ENCODE measurements at places on chromosomes 6 and 20.

DNA sequence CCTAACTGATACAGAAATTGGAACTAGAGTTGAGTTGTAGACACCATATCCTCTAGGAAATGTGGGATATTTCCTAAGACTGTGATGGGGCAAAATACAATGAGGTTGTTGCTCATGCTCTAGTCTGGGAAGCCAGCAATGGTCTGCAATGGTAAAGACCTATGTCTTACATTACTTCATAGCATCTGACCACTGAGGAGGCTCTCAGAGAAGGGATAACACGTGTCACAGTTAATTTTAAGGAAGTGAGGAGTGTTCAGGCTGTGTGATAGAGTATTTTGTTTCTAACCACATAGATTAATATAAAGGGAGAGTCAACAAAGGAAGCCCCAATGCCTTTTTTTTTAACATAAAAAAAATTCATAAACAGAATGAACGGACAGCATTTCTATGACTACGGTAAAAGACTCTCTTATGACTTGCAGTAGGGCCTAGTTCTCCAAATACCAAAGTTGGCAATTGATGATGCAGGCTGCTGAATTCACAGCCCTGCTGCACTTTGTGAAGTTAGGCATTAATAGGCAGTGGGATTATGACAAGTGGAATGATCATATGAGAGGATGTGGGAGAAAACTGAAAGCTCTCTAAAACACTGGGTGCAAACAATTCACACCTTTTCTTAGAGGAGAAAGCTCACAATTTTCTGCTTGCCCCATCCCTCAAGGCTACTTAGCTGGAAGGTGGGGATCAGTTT lies 13.7 kb downstream of the KCNS1 start:
- peak; percentile 65 for DNase-seq

DNA sequence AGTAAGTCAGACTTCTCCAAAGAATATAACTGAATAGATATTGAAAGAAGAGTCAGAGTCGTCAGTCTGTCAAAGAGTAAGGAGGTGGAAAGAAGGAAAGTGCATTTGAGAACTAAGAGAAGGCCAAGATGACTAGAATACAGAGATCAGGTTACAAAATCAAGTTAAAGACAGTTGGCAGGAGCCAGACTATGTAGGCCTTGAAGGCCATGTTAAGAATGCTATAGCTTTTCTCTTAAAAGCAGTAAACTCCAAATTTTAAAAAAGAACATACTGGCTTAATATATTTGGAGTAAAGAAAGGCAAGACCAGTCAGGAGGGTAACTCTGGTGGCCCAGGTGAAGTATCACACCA lies 68.8 kb downstream of the IBTK start:
- DNase-seq: no peak

GRCh38 chr20:17666481-17666880 lies 15.6 kb downstream of the RRBP1 start:
- no peak for DNase-seq

- peak; percentile 1 for DNase-seq
Measured at GRCh38 chr6:84033523-84034451, at the start of gene MRAP2. Gene MRAP2, plus strand, starts transcription at chr6:84033772. Its CDS starts 21,547 bp downstream, at chr6:84055319.

DNA sequence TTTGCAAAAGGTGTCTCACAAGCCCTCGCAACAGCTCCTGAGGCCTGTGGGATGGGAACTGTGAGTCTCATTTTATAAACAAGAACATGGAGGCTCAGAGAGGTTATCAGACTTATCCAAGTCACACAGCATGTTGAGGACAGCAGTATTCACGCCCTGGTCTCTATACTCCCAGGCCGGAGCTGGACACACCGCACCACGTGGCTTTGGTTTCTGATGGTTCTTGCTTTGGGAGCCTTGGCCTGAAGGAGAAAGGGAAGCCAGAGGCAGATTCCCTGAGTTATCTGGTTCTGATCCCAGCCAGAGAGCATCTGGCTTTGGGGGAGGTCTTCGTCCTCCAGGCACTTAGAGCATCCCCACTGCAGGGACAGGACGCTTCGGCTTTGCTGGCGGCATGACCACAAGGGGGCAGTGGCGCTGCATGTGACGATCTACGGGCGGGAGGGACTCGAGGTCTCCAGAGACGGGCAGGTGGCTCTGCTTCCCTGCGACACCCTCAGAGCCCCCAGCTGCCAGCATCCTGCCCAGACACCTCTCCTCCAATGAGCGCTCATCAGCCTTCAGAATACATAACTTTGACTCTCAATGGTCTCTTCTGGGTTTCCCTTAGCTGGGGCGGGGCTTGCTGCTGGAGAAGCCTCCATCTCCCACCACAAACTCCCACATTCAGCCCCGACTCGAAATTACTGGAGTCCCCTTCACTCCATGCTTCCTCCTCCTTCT lies 51.4 kb upstream of the SAYSD1 start:
- DNase-seq: peak; percentile 88

DNA sequence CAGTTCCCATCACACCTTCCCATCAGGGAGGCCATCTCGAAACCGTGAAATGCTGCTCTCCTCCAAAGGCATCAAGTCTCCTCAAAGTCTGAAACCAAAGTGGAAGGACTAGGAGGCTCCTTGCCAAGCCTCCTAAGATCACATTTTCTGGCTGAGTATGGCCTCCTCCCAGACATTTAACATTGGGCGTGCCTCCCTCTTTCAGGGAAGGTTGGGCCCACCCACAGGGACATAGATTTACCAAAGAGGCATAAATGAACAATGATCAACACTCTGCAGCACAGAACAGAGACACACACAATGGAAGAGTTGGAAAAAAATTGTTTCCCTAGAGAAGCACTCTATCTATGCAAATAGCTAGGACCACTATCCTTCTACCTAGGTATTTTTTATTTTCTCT lies 381.8 kb downstream of the MAFB start:
- no peak for DNase-seq

DNA sequence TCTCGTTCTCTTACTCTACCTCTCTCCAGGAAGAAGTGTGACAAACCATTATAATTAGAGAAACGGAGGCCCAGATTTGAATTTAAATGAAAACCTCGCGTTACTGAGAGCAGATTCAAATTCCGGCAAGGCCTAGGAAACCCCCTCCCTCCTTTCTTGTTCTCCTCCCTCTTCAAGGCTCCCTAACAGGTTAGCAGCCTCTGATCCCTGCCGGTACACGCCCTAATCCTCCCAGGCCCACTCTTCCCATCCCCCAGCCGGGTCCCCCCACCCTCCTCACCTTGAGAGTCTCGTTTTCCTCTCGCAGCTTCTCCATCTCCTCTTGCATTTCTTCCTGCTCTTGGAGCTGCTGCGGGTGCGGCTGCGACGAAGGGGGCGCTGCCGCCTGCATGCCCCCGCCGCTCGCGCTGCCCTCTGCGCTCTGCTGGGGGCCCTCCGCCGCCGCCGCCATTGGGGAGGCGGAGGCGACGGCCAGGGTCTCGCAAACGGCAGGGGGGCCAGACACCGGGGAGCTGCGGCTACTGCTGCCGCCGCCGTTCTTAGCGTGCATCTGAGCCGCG lies 3.8 kb downstream of the MTCL3 start:
- DNase-seq: no peak

GRCh38 chr6:90569223-90569622 lies 17.6 kb downstream of the MAP3K7 start:
- no peak for DNase-seq

GRCh38 chr20:34747479-34747878 lies 43.3 kb downstream of the TP53INP2 start:
- no peak for DNase-seq

- no peak for DNase-seq
Measured at GRCh38 chr6:9224539-9224938, 789.2 kb upstream of the SLC35B3 start.

- DNase-seq: no peak
Measured at GRCh38 chr20:41006126-41006935, 22.3 kb upstream of the TOP1 start.

GRCh38 chr6:91045161-91045560 lies 458.3 kb upstream of the MAP3K7 start:
- no peak for DNase-seq

- DNase-seq: peak; percentile 37
Measured at GRCh38 chr20:32524829-32525501, 60.2 kb downstream of the NOL4L start.

GRCh38 chr6:69181964-69182363 lies 546.9 kb downstream of the ADGRB3 start:
- no peak for DNase-seq

DNA sequence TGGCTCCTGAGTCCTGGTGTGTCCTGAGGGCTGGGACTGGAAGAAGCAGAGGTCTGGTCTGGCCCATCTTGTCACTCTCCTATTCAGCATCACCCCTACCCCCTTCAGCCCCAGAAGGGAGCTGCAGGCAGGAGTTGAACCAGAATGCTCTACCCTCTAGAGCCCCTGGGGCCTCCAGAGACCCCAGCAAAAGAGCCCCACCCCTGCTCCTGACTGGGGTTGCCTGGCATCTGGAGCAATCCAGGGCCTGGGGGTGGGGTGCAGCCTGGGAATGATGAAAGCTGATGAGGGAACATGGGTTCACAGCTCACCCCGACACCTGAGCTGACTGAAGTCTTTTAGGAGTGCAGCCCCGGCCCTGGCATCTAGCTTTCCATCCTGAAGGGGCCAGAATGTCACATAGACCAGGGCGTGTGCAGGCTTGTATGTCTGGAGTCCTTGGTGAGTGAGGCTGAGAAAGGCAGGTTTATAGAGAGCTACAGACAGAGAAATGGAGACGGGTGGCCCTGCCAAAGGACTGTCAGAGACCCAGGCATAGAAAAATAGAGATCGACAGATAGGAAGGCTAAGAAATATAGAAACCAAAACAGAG lies 12.2 kb downstream of the FGD2 start:
- no peak for DNase-seq

GRCh38 chr20:6007529-6008103 lies 46.2 kb downstream of the LRRN4 start:
- no peak for DNase-seq

DNA sequence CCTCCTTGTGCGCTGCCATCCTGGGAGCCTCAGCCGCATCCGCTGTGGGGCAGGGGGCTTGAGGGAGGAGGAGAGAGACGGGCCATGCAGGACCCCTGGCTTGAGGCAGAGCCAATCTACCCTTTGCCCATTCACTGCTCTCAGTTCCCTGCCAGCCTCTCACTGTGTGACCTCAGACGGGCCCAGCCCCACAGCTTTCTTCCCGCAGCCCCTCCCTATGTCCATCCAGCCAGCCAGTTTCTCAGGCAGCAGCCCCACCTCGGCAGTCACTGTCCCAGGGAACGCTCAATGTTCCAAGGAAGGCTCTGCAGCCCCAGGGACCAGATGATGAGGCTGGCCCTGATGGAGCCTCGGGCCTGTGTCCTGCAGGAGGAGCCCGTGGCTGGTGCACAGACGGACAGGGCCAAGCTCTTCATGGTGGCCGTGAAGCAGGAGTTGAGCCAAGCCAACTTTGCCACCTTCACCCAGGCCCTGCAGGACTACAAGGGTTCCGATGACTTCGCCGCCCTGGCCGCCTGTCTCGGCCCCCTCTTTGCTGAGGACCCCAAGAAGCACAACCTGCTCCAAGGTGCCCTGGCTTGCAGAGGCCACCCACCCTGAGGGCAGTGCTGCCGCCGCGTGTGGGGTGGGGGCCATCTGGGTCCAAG lies 3.9 kb upstream of the TNFRSF6B start:
- no peak for DNase-seq

GRCh38 chr6:31639449-31639861 lies 13.0 kb downstream of the BAG6 start:
- no peak for DNase-seq

DNA sequence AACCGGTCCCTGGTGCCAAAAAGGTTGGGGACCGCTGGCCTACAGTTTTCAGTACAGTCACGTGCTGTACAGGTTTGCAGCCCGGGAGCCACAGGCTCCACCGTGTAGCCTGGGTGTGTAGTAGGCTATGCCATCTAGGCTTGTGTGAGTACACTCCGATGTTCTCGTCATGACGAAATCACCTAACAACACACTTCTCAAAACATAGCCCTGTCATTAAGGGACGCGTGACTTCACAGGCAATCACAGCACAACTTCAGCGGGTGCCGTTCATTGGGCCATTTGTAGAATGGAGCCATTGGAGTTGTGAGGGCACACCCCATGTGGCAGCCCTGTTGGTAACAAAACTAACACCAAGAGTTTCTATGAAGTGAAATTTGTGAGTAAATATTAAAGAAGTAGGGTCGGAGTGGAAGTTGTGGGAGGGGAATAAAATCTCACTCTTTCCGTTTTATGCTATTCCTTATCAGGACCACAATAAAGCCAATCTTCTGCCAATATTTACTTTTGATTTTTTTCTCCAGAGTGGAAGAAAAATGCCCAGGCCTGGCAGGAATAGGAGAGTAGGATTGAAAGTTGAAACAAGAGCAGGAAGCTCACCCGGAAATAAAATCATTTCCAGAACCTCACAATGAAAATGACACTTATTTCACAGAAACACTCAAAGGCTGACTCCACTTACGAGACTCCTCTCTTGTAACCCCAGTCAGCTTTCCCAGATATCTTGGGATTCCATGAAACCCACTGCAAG lies 63.7 kb upstream of the PTPN1 start:
- DNase-seq: peak; percentile 73

GRCh38 chr6:5085648-5086293 lies 630 bp downstream of the PPP1R3G start:
- peak; percentile 21 for DNase-seq

DNA sequence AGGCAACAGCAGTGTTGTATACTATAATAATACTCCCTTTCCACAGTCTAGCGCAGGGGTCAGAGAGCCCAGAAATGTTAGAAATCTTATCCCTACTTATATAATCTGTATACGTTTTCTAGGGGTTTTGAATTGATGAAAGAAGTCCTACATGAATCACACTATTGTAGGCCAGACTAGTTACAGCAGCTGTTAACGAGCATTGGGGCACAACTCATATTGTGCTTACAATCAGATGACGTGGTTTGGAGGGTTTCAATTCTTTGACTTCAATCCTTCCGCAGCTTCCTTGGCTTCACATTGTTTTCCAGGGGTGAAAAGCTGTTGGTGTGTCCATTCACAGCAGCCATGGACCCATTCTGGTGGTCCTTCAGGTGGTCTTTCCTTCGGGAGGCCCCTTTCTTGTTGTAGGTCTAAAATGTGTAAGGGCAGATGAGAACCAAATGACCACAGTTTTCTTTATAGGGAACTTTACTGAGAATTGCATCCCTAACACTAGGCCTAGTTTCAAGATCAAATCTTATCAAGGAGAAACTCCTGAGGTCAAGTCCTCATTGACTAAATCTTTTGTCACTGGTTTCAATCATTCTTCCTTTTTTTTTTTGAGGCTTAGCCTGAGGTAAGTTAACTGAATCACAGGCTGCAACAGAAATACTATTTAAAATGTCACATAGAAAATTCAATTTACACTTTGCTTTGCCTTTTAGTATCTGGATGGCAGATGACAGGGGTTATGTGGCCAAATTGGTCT lies 79.7 kb downstream of the ELOVL5 start:
- DNase-seq: no peak

DNA sequence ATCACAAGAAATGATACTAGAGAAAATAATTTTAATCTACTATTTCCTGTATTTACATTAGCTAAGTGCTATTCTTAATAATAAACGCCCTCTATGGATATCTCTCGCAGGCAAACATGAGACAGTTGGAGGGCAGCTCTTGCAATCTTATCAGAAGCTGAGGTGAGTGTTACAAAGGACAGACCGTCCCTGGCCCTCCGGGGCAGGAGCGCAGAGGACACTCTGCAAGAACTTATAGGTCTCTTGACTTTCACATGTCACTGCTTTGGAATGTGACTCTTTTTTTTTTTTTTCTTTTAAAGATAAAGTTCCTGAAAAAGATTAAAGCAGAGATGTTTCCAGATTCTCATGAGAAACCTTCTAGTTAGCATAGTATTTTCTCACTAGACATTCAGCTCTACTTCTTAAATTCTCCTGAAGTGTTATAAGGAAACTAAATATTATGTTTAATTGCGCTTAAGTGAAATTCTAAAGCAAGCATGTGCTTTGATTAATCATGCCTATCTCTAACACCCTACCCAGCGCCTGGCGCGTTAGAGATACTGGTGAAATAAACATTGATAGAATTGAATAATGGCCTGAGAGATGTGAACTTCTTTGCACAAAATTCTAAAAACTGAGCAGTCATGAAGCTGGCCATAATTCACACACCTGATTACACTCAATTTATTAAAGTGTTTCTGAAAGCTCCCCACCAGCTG lies 57.4 kb downstream of the SYTL3 start:
- DNase-seq: no peak

Measured in suppressor macrophage treated with lipopolysaccharide for 4 hours (primary cell).